ENCODE measurements at places on chromosomes 3 and 15.

DNA sequence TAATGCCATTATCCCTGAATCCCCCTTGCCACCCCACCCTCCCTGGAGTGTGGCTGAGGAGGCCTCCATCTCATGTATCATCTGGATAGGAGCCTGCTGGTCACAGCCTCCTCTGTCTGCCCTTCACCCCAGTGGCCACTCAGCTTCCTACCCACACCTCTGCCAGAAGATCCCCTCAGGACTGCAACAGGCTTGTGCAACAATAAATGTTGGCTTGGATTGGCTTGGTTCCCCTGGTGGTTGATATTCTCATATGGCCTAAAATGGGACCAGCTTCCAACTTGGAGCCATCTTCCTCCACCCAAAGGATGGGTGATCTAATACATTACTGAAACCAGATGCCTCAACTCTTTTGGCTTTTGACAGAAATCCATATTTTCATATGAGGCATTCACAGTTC, 34.9 kb downstream of the VIPR1 start:
- no peak for DNase-seq

- no peak for DNase-seq
These were observed 9.0 kb downstream of the IGDCC4 start for GRCh38 chr15:65413760-65414144.

DNA sequence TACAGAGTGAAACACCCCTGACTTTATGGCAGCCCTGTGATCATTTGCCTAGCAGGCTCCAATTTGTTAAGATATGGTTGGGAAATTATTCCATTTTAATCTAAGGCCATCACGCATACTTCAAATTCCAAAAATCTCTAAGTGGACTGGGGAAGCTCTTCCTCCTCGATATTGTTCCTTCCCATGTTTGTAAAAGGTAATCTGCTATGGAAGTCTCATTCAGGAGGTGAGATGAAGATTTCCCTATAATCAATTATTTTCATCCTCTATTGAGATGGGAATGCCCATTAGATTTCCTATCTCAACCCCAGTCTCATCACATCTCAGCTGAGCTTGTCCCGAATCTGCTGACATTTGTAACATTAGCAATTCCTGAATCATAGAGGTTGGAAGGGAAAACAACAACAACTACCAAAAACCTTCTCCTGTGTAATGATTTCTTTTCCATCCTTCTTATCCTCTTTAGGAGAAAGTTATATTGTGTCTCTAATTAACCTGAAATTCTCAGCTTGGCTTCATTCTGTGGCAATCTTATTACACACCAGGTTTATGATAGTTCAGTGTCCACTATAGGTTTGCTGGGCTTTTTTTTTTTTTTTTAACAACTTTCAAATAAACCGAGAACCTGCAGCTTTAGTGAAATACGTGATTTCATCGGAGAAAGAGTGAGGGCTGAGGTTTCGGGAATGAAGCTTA, 2.2 kb upstream of the NR2F2 start:
- DNase-seq: peak; percentile 50

DNA sequence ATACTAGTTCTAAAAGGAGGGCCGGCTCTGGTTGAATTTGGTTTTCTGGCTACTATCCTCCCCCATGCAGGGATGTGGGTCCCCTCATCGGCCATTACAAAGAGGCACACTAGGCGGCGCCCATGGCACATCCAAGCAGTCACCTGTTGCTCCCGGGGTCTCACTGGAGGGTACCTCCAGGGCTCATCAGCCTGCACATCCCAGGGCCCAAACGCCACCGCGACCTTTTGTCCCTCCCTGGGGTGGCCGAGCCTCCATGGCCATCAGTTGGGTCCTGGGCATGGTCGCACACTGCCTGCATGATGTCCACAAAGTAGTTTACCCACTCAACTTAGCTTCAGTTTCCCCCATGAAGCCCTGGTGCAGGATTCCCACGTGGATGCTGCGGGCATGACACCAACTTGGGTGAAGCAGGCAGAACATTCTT, 28.3 kb downstream of the IDH3A start:
- peak; percentile 27 for DNase-seq

GRCh38 chr3:171254315-171254714, 205.9 kb downstream of the TNIK start:
- DNase-seq: no peak

DNA sequence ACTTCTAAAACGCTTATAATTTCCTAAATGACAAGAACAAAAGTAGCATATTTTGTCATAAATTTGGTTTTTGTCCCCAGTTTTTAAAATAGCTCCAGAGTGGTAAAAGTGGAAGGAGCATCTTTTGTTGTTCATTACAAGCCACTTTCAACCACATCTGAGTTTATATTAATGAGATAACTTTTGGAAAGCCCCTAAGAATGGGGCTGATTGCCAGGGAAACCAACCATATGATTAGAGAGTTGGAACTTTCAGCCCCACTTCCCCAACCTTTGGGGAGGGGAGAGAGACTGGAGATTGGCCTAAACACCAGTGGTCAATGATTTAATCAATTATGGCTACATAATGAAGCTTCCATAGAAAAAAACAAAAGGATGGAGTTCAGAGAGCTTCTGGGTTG, 57.4 kb downstream of the CPA3 start:
- DNase-seq: no peak

- DNase-seq: no peak
These were observed 349.7 kb downstream of the TUSC7 start for GRCh38 chr3:117059067-117059955.

- DNase-seq: peak; percentile 66
These were observed 6.3 kb downstream of the LRRC31 start for GRCh38 chr3:169863458-169863899.

DNA sequence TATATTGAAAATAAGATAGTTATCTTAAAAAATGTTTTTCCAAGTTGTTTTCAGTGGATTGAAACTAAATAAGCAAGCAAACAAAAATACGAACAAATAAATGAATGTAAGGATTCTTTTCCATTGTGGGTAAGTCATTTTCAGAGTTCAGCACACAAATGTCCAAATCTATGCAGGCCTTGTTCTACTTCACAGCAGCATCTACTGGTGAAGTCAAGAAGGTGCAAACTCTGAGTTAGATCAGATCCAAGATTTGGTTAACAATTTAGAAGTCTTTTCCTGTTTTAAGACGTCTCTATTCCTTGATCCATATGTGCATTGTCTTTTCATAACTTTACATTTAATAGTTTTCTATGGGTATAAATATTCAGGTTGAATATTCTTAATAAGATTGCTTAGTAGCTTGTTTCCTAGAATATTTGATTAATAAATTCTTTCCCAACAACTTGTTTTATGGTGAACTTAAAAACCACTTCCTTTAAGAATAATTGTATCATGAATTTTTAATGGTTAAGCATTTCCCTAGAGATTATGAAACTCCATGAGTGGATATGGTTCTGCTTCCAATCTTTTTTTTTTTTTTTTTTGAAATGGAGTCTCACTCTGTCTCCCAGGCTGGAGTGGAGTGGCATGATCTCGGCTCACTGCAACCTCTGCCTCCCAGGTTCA, 10.5 kb downstream of the PTX3 start:
- no peak for DNase-seq

- DNase-seq: no peak
These were observed 98.7 kb downstream of the SMAD6 start for GRCh38 chr15:66800584-66801235.

DNA sequence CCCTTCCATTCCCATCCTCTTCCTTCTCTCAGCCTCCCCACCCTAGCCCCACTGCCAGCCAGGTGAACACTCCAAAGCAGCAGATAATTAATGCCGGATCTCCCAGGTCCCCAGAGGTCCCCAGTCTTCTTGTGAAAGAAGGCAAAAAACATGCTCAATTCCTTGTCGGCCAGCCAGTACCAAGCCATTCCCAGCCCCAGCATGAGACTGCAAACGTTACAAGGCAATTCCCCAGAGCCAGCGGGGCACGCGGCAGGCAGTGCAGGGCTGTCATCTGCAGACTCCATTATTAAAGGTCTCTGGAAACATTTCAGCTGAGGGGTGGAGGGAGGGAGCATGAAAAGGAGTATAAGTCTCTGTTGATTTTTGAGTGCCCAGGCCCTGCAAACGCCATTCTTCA, 117.8 kb downstream of the XXYLT1 start:
- DNase-seq: no peak

DNA sequence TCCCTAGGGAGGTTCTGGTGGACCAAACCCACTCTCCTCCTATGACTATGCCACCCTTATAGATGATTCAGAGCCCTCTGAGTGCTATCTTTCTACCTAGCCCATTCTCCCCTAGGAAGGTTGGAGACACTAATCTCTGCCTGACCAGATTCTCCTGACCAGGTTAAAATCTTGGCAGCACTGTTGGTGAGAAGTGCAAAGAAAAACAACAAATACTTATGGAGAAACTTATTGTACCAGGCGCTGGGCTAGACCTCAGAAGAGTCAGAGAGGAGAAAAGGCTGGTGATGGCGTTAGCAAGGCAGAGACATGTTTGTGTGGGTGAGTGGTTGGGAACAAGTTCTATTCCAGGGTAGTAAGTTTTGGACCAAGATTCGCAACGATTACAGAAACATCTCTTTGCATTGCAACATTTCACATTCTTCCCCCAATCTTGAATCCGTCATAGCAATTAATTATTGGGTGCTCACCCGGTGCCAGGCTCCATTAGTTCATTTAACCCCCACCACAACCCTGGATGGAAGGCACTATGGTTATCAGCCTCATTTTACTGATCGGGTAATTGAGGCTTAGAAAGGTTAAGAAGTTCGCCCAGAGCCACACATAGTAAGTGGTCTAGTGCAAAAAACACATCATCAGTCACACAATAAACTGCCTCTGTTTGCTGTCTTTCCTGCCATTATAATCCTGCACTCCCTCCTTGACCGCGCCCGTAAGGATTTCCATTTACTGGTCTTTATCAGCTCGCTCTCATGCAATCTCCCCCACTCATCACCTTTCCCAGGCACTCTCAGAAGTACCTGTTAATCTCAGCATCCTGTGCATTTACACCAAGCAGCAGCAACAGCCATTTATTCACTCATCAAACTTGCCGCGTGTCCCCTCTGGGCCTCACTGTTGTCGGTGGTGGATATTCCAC, 655 bp upstream of the TSPAN3 start:
- no peak for DNase-seq

DNA sequence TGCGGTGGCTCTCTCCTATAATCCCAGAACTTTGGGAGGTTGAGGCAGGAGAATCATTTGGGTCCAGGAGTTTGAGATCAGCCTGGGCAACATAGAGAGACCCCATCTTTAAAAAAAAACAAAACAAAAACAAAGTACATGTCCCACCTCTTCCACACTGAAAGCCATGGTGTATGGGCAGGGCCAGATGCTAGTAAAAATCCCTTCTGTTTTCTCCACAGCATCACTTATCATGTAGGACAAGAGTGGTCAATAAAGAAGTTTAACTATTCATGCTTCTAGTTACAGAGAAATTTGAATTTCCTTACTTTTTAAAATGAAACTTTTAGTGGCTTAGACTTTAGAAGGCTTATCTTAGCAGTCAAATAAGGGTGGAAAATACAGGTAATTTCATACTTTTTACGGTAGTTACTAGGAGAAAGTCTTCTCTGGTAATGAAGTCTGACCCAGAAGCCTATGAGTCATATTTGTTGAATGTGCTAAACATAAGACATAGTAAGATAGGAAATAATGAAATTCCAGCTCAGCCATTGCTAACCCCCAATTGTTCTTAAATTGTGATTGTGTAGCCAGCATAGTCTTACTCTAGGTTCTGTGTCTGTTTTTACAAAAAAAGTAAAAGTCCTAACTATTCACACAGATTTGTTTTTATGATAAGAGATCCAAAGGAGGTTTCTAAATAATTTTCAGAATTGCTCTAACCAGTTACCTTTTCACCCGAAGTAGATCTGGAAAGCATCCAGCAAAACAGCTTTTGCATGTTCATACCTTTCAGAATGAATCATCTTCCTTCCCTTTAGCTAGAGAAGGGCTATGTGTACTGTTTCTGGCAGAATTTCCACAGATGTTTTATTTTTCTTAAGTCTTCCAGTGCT, 16.4 kb upstream of the ZNF609 start:
- DNase-seq: no peak

DNA sequence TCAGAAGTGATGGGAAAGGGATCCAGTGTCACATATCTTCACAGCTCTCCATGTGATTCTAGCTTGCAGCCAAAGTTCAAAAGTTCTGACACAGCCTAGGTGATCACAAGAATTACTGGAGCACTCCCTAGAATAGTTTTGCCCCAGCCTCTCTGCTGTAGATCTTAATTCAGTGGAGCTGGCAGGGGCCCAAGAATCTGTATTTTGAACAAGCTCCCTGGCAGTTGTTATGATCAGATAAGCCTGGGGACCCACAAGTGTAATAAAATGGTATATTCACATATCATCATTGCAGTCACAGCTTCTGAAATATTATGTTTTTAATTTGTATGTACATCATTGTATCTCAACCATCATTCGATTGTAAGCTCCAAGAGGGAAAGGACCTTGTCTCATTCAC, 62.3 kb downstream of the NOX5 start:
- no peak for DNase-seq

- no peak for DNase-seq
These were observed 29.6 kb downstream of the FGF7 start for GRCh38 chr15:49452595-49452994.

DNA sequence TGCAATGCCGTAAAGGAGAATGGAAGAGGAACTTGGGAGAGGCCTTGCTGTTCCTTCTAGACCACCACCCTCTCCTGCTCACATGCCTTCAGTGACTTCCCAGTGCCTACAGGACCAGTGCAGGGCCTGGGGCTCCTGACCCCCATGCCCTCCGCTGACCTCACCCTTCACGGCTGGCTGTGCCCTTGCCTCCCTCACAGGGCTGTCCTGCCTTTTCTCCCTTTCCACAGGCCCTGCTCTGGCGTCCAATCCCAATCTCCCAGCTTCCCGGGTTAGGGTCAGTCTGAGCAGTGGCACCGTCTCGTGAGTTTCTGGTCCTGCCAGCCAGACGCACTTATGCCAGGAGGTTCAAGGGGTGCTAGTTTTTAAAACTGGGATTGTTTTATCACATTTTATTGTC, 110.4 kb downstream of the WNT7A start:
- DNase-seq: no peak

GRCh38 chr15:89293012-89293411, 41.6 kb downstream of the POLG start:
- DNase-seq: no peak

DNA sequence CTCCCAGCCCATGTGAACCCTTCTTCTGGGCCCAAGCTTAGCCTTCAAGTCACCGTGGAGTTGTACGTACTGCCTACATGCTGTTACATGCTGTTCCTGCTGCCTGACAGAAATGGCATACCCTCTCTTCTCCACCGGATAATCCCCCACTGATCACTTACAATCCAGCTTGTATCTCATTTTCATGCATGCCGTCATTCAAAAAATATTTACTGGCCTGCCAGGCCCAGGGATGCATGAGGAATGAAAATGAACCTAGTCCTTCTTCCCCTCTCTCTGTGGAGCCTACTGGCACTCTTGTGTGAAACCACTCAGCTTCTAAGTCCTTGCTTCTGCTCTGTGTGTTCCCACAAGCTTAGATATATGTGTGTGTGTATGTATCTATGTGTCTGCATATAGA, 60.6 kb downstream of the WNT5A start:
- no peak for DNase-seq

- DNase-seq: no peak
These were observed 53.7 kb upstream of the ATP11B start for GRCh38 chr3:182739619-182740018.

DNA sequence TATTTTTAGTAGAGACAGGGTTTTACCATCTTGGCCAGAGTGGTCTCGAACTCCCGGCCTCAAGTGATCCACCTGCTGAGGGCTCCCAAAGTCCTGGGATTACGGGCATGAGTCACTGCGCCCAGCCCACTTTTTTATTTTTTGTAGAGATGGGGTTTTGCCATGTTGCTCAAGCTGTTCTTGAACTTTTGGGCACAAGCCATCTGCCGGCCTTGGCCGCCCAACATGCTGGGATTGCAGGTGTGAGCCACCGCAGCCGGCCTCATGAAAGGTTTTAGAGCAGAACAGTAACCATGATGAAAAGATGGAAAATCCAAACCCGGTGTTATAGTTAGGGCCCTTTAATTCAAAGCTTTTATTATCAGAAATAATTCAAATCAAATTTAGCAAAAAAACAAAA, 15.6 kb upstream of the MB21D2 start:
- no peak for DNase-seq
